ENCODE measurements at places on chromosomes 12 and 14.

- no peaks in the 10 kb centered on the region for H3K36me3 ChIP-seq
- no peak overlapping the region for H3K27ac ChIP-seq
- H3K4me3 ChIP-seq = no peak overlapping the region
- no peaks in the 10 kb centered on the region for H3K4me1 ChIP-seq
- H3K27me3 ChIP-seq = no peaks in the 10 kb centered on the region
- no peak for DNase-seq
Measured at GRCh38 chr12:5632453-5632852, 200.5 kb downstream of the NTF3 start.

DNA sequence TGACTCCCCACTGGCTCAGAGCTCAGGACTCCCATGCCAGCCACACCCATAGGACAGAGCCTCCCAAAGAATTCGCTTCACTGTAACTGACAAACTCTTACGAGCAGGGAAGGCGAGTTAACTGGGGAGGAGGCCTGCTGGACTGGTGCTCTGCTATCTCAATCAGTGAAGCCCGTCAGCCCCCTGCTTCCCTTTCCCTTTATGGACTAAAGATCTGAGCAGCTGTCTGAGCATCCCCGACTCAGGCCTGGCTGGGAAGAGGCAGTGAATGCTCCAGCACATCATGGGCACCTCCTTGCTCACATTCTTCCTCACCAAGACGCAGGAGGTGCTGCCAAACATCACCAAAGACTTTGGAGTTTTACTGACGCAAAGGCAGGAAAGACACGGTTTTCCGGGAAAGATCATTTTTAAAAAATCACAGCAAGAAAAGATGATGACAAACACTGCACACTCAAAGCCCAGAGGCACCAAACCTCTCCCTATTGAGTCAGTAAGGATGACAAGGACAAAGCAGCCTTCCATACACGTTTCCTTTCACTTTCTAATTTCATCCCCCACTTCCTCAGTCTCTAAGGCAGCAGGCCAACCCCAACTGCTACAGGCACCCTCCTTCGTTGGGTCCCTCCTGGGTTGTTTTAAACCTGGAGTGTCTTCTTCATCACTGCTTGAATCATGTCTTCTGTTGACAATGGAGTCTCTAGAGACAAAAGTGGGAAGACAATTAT, 45.0 kb upstream of the P2RX7 start:
- no peaks in the 10 kb centered on the region for H3K27me3 ChIP-seq
- no peak overlapping the region for H3K4me3 ChIP-seq
- H3K4me1 ChIP-seq = peaks cover 8% of the 10 kb centered on the region
- DNase-seq = no peak
- no peak overlapping the region for H3K27ac ChIP-seq
- H3K36me3 ChIP-seq = no peaks in the 10 kb centered on the region

DNA sequence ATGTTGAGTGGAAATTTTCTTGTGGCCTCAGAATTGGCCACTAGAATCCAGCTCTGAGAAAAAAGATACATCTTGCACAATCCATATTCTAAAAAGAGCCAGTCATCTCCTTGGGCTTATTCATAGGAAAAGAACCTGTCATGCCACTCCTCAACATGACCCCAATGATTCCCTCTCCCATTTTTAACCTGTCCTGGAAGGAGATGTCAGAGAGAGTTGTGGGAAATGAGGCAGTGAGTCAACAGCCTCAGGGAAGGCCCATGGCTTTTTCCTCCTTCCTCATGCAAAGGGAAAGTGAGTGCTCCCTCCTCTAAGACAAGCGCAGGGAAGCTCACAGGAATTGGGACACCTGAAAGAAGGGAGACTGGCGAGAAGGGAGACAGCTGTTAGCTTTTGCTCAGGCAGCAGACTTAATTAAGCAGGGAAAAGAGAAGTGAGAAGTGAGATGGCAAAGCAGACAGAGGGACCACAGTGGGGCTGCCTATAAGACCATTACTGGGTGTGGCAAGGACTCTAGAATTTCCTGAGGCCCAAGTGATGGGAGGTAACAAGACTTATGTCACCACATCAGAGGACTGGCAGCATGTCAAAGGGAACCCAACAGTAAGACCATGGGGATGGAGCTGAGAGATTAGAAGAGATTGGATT, 10.2 kb upstream of the DHRS7 start:
- no peak overlapping the region for H3K27ac ChIP-seq
- no peaks in the 10 kb centered on the region for H3K4me1 ChIP-seq

- H3K4me1 ChIP-seq = peaks cover 12% of the 10 kb centered on the region
- no peaks in the 10 kb centered on the region for H3K36me3 ChIP-seq
- no peak overlapping the region for H3K27ac ChIP-seq
- H3K27me3 ChIP-seq = no peaks in the 10 kb centered on the region
- no peak for DNase-seq
- H3K4me3 ChIP-seq = no peak overlapping the region
Measured at GRCh38 chr12:27560126-27560525, 36.1 kb downstream of the PPFIBP1 start.
